Hematopoietic multipotent progenitor cell treated with erythropoietin and hydrocortisone succinate and interleukin-3 and kit ligand, for 17 days (in vitro differentiated cells): ENCODE measurements at places on chromosomes 1 and 21.

DNA sequence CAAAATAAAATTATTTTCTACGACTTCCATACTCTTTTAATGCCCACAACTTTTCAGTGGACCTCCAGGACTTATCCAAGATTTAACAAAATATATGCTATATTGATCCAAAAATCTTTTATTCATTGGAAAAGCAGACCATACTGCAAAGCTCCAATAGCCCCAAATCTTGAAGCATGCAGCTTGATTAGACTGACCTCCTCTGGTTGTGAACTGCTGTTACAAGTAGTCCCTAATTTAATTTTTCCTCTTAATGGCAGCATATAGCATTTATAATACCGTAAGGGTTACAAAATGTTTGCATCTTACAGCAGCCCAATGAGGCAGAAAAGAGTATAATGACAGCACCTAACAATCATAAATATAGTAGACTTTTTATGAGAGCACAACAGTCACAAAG is 49.8 kb downstream of the TPR start:
- peak; percentile 27 for DNase-seq

GRCh38 chr21:14943616-14944015 is 121.2 kb downstream of the NRIP1 start:
- DNase-seq = no peak

DNA sequence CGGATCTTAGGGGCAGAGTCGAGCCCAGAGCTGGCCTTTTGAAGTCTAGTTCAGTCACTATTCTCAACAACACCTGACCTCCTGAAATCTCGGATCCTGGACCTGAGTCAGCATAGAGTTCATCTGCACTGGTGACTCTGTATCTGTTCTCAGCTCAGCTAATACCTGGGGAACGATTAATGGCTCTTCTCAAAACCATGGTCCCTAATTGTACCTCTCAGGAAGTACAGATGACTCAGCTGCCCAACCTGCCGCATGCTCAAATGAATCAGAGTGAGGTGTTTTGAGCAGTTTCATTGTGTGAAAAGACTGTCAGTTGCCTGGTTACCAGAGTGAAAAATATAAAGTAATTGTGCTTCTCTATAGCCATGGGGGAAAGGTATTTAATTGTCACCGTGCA is 89.2 kb downstream of the SLC35F3 start:
- no peak for DNase-seq

DNA sequence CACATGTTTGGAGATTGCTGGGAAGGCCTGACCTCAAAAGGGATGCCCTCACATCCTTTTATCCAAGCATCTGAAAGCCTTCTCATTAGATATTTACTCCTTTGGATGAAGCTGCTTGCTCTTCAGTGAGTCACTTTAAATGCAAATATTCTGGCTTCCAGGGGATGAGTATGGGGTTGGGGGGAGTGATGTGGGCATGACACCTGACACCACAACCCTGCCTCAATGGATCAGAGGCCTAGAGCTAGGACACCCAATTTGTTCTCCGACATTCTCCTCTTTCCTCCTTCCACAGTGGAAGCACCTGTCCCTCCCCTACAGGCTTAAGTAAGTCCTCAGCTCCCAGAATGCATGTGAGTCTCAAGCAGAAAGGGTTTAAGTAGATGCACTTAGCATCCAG is 238.3 kb downstream of the OMA1 start:
- no peak for DNase-seq

GRCh38 chr1:62908168-62908695 is 124.3 kb downstream of the ATG4C start:
- DNase-seq = no peak

- DNase-seq = peak; percentile 46
These were observed 26.1 kb downstream of the IRF2BP2 start for GRCh38 chr1:234583755-234584419.

GRCh38 chr21:45290948-45291612 is 3.4 kb upstream of the POFUT2 start:
- DNase-seq = no peak

GRCh38 chr1:186374303-186375151 is 526 bp downstream of the TPR start:
- peak; percentile 71 for DNase-seq

DNA sequence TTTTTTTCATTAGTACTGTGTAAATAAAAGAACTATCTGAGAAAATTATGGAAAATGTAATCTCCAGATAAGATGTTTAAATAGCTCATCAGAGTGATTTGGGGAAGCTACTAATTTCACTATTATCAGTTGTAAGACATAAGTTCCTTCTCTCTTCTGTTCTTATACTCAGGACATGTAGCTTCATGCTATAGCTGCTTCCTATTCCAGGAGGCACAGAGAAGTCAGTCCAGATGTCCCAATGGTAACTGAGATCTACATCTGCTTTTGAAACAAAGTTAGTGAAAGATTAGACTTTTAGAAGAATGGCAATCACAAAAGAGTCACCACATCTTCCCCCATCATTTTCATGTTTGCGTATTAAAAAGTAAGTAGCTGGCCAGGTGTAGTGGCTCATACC is 5.6 kb downstream of the MAP3K21 start:
- no peak for DNase-seq

GRCh38 chr21:18041012-18041411 is 203.6 kb upstream of the CHODL start:
- DNase-seq = no peak

DNA sequence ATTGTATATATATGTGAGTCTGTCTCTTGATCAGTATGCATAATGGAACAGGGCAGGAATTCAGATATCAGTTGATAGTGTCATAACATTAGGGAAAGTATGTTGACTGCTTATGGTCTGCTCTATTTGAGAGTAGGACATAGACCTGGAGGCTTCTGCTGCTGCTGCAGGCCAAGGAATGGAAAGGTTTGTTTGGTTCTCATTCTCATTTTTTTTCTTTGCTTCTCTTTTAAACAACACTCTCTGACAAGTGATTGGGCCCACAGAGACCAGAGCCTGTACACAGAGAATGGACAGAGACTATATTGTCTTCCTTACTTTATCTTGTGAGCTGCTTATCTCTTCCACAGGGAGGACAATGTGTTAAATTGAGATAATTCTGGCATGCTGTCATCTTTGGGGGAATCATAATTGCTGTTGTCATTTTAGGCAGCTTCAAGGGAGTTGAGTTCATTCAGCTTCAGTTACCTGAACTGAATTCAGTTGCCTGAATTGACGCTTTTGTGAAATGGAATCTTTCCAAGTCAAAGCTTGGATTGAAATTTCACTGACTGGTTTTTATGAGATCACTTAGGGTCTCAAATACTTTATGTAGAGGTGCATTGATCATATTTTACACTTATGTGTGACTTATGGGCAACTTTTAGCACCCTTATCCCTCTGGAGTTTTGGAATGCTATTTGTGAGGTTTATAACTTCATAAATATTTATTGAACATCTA is 16.9 kb downstream of the CAP1 start:
- DNase-seq = no peak

GRCh38 chr1:65036570-65037051 is 70.3 kb upstream of the JAK1 start:
- DNase-seq = no peak
